GM18507 (cell line): ENCODE measurements at places on chromosomes 7 and 10.

DNA sequence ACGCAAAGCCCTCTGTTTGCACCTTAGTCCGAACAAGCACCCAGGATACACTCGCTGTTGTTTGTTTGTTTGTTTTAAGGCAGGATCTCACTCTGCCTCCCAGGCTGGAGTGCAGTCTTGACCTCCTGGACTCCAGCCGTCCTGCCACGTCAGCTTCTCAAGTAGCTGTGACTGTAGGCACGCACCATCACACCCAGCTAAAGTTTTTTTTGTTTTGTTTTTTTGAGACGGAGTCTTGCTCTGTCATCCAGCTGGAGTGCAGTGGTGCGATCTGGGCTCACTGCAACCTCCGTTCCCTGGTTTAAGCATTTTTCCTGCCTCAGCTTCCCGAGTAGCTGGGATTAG lies 76.8 kb downstream of the CTBP2 start:
- DNase-seq = no peak

DNA sequence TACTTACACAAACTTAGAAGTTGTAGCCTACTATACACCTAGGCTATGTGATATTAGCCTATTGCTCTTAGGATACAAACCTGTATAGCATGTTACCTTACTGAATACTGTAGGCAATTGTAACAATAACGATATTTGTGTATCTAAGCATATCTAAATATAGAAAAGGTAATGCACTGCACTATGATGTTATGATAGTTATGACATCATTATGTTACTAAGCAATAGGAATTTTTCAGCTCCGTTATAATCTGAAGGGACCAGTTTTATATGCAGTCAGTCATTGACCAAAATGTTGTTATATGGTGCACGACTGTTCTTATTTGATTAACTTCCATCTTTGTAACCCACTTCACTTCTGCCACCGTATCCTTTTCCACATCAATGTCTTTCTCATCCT lies 62.0 kb downstream of the CCSER2 start:
- DNase-seq = no peak

- DNase-seq = no peak
Measured at GRCh38 chr10:1257274-1257673, 201.1 kb downstream of the WDR37 start.

- no peak for DNase-seq
Measured at GRCh38 chr10:74967911-74968666, 141.7 kb downstream of the KAT6B start.

- no peak for DNase-seq
Measured at GRCh38 chr10:111833251-111833650, 350.3 kb downstream of the GPAM start.

- DNase-seq = no peak
Measured at GRCh38 chr7:70566671-70567070, 565.3 kb upstream of the GALNT17 start.

DNA sequence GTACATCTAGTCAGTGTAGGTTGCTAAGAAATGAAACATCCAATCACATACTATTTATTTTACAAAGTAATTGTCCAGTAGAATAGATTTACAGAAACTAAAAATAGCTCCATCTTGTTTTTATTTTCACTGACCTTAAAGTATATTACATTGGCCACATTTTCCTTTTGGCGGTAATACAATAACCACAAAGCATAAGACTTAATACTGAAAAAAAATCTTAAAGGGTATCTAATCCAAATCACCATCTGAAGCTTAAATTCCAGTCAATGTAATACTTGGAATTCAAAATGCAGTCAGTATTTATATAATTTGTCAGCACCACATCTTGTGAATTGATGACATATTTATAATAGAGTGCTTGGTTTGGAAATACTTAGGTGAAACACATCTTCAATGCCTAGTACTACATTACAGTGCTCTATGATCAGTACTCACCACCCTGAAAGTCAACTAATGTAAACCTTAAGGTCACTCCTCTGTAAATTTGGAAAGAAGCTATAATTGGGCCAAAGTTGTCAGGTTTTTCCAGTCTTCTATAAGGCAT lies 8.9 kb downstream of the ANKMY2 start:
- DNase-seq = no peak

- DNase-seq = no peak
Measured at GRCh38 chr7:134730411-134730829, 49.0 kb upstream of the CALD1 start.

GRCh38 chr7:2225336-2225735 lies 7.4 kb downstream of the MAD1L1 start:
- DNase-seq = no peak

DNA sequence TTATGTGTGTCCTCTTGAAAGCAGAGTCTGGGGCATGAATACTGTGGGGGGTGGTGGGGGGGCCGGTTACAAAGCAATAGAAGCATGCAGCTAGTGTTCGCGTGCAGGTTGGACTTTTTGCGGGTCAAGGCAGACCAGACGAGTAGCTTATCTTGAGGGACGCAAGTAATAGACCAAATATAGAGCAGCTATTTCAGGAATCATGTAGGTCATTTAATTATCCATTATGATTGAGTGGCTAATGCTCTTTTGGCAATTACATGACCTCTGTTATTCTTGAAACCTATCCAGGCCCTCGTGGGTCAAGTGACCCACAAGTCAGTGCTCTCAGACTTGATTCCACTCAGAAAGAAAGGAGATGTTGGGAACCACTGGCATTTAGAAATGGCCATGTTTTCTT lies 93.0 kb downstream of the BTRC start:
- DNase-seq = no peak

DNA sequence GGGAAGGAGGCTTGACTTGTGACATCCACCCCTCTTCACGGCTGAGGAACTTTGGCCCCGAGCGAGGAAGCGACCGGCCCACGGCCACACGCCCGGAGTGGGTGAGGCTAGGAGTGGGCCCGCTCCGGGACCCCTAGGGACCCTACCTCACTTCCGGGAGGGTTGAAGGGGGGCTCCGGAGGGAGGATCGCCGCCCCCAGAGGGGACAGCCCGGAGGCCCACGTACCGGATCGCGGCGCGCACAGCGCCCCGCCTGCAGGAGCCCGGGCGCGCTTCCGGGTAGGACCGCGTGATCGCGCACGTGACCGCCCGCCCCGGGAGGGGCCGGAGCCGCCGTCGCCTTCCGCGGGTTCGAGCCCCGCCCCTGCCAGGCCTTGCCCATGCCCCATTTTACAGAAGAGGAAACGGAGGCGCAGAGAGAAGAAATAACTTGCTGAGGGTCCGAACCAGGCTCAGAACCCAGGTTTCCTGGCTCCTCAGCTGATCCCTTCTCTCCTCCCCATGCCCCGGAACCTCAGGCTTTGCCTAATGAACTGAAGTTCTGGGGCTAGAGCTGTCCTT lies at the start of gene HPS1:
Gene HPS1 (minus strand): TSS at position 275 of the 561 bp plus-strand sequence. CDS start 3,695 bp downstream, outside the sequence.
- peak; percentile 86 for DNase-seq

DNA sequence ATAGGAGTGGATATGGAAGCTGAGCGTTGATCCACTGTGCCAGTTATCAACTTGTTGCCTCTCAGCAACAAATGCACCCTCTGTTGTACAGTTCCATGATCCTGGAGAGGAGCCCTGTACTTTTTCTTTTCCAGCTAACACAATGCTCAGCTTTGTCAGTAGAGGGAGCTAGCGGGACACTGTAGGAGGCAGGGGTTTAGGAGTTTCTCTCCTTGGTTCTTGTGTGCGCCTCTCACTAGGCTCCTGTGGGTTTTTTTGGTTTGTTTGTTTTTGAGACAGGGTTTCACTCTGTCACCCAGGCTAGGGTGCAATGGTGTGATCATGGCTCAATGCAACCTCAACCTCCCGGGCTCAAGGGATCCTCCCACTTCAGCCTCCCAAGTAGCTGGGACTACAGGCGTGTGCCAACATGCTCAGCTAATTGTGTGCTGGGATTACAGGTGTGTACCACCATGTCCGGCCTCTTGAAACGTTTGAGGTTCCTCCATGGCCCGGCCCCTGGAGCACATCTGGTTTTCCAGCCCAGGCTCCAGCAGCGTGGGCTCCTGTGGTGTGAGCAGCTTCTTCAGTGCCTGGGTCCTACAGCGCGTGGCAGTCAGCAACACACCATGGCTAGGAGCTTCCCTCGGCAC lies 12.0 kb upstream of the MARVELD1 start:
- no peak for DNase-seq

DNA sequence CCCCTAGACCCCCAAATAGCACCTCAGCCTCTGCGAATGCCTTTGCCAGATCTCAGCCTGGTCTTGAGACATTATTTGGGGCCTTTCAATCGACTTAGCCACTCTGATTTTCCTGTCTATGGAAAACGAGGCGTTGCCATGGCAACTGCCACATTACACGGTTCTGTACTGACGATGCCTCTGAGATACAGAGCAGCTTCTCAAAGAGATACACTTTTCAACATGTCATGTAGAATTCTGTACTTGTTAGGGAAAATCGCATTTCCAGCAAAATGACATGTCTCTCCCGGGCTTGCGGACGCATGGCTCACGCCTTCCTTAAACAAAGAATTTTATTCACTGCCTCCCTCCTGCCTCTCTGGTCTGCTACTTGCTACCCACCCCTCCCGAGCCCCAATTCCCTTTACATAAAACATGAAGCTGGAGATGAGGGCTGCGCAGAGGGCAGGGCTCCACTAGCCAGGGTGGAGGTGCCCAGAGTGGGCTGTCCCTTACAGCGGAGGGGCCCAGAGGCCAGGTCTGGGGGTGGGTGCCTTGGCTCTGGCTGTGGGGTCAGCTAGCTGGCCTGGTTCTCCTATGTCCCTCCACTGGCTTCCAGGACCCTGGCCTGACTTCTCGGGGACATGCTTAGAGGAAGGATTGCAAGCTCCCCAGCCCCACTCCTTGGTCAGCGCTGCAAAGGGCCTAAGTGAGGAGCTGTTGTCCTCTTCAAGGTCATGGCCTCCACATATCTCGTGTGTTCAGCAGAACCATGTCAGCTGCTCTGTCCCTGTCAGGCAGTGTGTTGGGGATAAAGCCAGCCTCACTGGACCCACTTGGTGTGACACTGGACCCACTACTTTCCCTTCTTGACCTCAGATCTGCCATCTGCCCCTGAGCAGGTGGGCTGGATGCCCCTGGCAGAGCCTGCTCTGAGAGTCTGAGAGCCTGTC lies 342.5 kb downstream of the RPS24 start:
- no peak for DNase-seq

DNA sequence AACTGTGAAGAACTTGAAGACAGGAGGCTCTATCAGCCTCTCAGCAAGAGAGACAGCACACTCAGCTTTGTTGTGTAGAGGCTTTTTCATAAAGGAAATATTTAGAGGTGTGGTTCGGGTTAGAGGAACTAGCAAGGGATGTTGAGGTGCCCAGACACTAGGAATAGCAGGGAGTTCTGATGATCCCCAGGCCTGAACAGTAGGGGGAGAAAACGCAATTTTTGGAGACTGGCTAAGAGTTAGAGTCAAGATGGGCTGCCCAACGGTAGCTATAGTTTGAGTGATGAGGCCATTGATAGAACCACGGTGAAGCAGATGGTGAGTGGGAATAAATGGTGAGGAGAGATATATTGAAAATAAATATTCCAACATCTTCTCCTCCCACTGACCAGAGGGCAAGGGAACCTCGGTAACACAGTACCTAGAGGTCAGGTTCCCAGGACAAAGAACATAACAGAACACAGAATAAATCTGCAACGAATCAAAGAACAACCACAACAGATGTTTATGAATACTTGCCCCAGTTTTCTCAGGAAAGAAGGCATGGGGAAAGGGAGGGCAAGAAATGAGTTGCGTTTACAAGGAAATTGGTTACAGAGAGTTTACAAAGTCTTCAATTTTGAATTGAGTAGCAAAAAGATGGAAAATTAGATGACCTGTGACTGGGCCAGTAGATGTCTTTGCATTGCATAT lies 24.2 kb upstream of the BPGM start:
- no peak for DNase-seq

DNA sequence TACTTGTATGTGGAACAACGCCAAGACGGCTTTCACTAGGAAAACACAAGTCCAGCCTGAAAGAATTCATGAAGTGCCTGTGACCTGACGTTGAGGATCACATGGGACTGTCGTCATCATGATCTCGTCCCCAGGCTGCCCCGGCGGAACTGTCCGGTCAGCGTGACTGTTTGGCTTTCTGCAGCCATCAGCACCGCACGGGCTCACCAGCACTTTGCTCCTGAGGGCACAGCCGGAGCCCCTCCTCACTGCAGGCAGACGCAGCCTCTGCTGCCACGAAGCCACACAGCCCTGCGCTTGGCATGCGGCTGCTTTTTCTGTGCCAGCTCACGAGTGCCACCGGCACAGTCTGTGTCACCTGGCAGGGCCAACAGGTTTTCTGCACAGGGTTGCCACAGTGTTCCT lies 9.4 kb upstream of the GET4 start:
- DNase-seq = no peak

GRCh38 chr10:123909866-123910265 lies 18.3 kb upstream of the CPXM2 start:
- DNase-seq = no peak

DNA sequence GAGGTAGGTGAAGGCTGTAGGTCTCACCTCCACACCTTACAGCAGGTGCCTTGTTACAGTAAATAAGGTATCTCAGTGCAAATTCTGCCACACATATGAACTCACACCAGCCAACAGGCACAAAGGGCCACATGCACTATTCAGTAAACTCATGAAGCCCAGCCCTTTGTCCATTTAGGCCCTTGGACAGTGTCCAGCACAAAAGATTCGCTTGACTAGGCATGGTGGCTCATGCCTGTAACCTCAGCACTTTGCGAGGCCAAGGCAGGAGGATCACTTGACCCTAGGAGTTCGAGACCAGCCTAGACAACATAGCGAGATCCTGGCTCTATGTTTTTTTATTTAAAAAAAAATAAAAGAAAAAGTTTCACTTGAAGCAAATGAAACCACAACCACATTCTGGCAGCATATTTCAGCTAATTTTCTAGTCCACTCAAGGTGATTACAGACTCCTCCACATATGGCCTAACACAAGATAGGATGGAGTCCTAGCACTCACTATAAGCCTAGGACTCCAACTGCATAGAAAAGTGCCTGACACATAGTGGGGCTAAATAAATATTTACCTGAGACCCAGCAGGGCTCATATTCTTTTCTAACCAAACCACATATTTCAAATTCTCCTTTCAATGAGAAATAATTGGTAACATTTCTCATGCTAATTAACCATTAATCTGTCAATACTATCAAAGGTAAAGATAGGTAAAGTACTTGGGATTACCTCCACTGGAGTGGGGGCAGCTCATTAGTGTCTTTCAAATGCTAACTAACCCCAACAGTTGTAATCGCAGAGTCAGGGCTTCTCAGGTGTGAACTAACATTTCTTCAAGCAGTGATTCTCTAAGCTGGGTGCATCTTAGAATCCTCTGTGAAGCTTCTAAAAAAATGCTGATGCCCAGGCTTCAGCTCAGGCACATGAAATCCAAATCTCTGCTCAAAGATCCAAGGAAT lies 4.5 kb upstream of the ANKRD1 start:
- no peak for DNase-seq
